A549 (cell line): ENCODE measurements at places on chromosomes 12 and 14.

DNA sequence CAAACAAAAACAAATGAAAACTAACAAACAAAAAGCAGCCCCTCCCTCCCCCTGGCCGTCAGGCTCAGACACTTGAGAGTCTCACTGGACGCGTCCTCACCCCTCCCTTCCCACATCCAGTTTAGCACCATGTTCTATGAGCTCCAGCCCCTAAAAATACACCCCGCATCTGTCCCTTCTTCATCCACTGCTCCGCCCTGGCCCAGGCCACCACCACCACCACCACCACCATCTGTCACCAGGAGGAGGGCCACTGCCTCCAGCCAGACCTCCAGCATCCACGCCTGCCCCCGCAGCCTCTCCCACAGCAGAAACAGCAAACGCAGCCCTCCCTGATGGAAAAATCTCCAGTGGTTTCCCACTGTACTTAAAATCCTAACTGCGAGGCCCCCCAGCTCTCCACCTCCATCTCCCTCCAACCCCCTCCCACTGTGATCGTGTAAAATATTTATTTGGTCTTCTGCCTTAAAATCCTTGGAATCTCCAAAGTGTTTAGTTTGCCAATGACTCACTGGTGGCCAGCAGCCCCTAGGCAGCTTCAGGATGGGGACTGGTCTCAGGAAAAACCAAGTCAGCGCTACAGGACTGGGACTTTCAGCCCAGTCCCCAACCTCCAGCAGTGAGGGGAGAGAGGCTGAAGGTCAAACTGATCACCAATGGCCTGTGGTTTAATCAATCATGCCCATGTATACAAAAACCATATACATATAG, 95.1 kb downstream of the SCARB1 start:
- peak; percentile 44 for DNase-seq

- DNase-seq: no peak
Measured at GRCh38 chr14:103656031-103656755, 27.2 kb downstream of the KLC1 start.

GRCh38 chr12:132695431-132695830, 8.0 kb downstream of the PXMP2 start:
- DNase-seq: no peak

- peak; percentile 43 for DNase-seq
Measured at GRCh38 chr12:129911428-129912049, 7.7 kb upstream of the TMEM132D start.

DNA sequence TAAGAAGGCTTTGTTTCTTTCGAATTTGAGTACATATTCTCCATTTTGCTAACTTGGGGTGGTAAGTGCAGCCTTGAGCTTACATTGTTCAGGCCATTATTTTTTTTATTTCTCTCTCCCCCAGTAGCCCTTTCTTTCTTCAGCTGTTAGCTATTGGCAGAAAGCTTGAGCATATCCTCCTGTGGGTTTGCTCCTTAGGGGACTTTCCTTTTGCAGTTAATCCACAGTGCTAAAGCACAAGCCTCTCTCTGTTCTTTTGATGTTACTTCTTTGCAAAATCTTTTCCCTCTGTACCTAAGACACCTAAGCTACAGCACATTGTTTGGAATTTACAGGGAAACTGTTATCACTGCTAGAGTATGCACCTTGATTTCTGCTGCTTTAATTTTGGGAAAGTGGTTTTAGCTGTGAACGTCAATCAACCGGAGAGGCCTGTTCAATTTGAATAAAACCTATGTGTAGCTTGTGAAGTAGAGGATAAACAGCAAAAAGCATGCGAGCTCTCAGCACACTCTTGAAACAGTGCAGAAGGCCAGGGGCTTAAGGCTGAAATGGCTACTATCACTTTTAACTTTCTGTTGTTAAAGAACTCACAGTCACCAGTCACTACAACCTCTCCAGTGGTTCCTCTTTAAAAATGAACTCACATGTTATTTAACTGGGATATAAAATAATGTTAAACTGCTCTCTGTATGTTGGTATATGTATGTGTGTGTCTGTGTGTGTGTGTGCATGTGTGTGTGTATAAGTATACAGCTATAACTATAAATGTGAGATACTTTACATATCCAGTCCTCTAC, 139.2 kb downstream of the PDZRN4 start:
- no peak for DNase-seq

DNA sequence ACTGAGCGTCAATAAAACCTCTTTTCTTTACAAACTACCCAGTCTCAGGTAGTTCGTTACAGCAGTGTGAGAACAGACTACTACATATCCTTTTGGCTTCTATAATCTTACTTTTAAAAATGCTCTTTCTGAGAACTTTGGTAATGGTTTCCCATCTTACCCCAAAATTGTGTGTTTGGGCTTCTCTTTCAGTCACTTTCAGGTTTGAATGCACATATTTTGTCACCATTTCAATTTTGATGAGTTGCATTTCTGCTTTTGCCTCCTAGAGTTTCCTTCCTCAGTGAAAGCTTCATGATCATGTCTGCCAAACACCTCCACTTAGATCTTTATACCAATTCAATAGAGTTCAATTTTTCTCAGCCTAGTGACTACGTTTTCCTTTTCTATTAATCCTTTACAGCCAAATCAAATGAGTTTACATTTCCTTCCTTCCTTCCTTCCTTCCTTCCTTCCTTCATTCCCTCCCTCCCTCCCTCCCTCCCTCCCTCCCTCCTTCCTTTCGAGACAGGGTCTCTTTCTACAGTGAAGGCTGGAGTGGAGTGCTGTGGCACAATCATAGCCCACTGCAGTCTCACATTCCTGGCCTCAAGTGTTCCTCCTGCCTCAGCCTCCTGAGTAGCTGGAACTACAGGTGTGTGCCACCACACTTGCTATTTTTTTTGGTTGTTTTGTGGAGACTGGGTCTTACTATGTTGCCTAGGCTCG, 124.9 kb downstream of the BCAT1 start:
- no peak for DNase-seq

GRCh38 chr14:35853225-35853624, 27.1 kb downstream of the BRMS1L start:
- no peak for DNase-seq

DNA sequence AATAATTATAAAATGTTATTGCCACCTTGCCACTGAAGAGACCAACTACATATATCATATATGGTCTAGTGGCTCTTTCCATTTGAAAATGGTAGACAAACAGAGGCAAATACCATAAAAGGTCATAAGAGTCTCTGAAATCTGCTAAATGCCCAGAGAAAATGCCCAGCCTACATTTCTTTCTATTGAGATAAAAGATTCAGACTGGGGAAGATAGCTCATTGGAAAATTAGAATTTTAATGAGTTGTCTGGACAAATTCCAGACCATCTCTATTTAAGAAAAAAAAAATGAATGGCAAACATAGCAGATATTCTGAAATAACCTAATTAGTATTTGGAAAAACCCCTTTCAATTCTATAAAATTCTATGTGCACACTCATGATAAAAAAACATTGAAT, 79.9 kb upstream of the BBS10 start:
- no peak for DNase-seq

DNA sequence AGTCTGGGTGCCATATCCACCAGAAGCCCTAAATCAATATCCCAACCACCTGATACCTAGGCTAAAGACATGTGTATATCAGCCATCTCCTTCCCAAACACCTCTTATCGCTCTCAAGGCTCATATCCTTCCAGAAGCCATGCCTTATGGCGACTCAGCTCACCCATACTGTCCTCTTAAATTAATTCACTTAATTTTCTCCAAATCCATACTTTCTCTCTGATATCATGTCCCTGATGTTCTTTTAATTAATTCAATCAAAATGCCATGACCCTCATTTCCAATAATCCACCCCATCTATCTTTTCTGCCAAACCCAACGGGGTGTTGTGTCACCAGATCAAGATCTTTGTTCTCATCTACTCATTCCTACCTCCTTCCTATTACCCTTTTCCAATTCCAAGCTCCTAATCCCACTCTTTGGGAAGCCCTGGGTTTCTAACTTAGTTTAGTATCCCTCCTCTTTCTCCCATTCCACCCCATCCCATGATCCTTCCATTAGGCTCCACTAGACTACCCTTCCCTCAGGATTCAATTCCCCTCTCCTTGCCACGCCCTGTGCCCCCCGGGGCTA, 723 bp downstream of the ATF7 start:
- no peak for DNase-seq

DNA sequence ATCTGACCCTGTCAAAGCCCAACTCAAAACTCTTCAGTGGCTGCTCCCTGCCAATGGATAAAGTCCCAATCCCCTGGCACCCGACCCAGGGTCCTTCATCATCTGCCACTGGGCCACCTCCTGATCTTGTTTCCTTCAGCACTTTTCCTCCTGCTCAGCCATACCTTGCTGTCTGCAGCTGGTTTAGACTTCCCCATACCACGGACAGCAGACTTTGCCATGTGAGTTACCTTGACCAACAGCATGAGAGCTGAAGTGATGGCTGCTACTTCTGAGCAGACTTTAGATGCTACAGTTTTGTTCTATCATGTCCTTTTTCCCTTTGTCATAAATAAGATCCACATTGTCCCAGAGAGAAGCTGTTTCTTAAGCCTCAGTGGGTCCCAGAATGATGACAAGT, 33.3 kb upstream of the STON2 start:
- no peak for DNase-seq

- peak; percentile 28 for DNase-seq
Measured at GRCh38 chr12:124438437-124439056, 128.9 kb downstream of the NCOR2 start.

DNA sequence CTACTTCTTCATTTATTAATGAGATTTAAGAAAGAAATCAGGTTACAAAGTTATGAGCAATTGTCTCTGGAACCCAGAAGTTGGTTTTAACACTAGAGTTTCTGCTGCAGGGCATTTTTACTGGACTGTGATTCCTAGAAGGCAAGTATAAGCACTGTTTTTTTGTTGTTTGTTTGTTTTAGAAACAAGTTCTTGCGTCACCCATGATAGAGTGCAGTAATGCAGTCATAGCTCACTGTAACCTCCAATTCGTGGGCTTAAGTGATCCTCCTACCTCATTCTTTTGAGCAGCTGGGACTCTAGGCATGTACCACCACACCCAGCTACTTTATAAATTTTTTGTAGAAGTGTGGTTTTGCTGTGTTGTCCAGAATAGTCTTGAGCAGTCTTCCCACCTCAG, 25.6 kb downstream of the RAP1B start:
- DNase-seq: peak; percentile 53

GRCh38 chr14:57066887-57067513, 201.7 kb downstream of the EXOC5 start:
- DNase-seq: peak; percentile 52

- DNase-seq: no peak
Measured at GRCh38 chr12:40261937-40262336, 37.1 kb downstream of the LRRK2 start.

- DNase-seq: no peak
Measured at GRCh38 chr14:102164241-102164641, 24.5 kb downstream of the WDR20 start.

DNA sequence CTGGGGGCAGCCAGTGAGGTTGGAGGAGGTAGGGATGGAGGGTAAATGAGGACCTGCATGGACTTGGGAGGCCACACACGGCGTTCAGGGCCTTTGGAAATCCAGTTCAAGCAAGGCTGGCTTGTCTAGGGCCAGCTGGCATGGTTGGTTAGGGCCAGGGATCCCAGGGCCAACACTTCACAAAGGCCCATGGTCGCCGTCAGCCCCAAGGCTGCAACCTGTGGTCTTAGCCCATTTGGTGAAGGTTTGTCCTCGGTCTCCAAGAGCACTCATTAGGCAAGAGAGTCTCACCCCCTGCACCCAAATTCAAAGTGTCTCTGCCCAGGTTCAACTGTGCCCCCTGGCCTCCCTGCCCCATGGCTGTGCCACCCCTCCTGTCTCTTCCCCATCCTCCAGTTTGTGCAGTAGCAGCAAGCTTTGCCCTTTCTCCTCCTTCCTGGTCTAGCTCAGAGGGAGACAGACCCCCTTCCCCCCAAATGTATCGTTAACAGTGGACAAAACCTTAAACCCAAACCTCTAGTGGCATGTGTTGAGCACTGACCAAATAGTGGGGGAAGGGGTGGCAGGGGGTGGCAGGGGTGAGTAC, 94.1 kb downstream of the NINJ2 start:
- no peak for DNase-seq

GRCh38 chr14:104603711-104604401, 716 bp downstream of the TMEM179 start:
- DNase-seq: no peak

DNA sequence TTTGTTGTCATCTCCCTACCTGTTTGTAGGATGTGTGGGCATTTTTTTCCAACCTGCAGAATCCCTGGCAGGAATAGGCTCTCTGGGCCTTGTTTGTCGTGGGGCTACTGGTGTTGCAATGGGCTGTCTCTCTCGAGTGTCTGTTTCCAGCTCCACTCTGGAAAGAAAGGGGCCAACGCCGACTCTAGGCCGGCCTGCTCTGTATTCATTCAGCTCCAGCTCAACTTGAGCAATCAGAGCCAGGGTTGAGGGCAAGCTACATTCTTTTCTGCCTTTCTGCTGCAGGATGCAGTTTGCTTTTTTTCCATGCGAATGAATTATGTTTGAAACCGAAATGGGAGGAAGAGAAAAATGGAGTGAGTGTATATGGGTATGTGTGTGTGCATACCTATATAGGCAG, 2.3 kb downstream of the JDP2 start:
- DNase-seq: no peak

DNA sequence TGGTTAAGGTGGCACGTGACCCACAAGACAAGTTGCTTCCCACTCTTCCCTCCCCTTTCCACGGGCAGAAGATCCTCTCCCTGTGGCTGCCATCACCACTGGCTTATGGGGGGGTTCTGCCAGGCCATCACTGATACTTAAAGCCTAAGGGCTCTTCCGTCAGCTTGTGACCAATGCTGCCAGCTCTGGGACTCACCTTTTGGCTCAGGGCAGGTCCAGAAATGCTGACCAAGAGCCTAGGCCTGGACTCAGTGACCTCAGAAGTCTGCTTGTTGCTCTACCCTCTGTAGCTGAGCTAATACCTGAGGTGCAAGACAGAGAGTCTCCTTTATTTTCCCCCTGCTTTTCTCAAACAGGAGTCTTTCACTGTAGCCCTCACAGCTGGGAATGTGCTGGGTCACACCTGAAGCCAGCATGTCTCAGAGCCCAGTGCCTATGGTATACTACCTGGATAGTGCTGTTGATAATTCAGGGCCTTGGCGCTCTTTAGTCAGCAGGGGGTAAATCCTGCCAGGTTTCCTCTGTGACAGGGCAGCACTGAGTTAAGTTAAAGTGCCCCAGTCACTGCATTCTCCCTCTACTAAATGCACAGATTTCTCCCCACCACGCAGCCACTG, 19.7 kb downstream of the FGD4 start:
- no peak for DNase-seq

DNA sequence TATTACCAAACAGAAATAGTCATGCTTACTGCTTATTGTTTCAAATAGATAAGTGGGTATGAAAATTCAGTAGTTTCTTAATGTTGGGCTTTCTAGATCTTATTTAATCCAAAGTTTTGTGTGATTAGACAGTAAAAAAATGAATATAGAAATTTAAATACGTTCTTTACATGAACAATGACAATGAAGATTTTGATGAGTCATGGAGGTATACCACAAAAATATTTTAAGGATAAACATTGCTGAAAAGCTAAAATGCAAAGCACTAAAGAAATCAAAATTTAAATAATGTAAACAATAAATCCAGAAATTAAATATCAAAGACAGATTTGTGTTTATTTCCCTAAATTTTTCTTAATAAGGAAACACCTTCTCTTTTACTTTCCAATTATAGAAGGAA, 78.3 kb downstream of the PIK3C2G start:
- no peak for DNase-seq
